Dermis microvascular lymphatic vessel endothelial cell (primary cell): ENCODE measurements at places on chromosomes 7 and 10. TPM values are rescaled to one million over a fixed set of nuclear protein-coding genes. Genes with fewer than 3 reads are reported as not detected.

Gene PRF1
- total RNA-seq = not detected in 2 replicates

Gene SEM1
- total RNA-seq = 31.4 and 53.1 TPM in 2 replicates

Gene GIMAP7
- 64.4 and 108 TPM in 2 replicates for total RNA-seq

Gene STK31
- total RNA-seq = under 0.01 and 0.13 TPM in 2 replicates

Gene GJD4
- total RNA-seq = not detected in 2 replicates

Gene NPS
- total RNA-seq = not detected in 2 replicates

Gene MMD2
- total RNA-seq = not detected in 2 replicates

Gene ARMC10
- 30.6 TPM in 2 replicates for total RNA-seq

Gene STEAP2
- 0.13 and 0.64 TPM in 2 replicates for total RNA-seq

Gene TMEM213
- not detected in 2 replicates for total RNA-seq

Gene TDRD1
- total RNA-seq = not detected in 2 replicates

Gene NPFFR1
- not detected in 2 replicates for total RNA-seq

Gene SLC35G1
- 4.5 and 7.0 TPM in 2 replicates for total RNA-seq

Gene ASIC3
- under 0.01 and 0.13 TPM in 2 replicates for total RNA-seq

Gene PON1
- not detected in 2 replicates for total RNA-seq

Gene CPVL
- total RNA-seq = 0.25 and 0.51 TPM in 2 replicates

Gene GBX1
- total RNA-seq = not detected in 2 replicates

Gene AKR1D1
- total RNA-seq = not detected in 2 replicates

Gene DNAJB6
- 89.1 and 105 TPM in 2 replicates for total RNA-seq

Gene PPIF
- 12.7 and 22.1 TPM in 2 replicates for total RNA-seq

Gene ANKRD7
- 0.13 TPM in 2 replicates for total RNA-seq

Gene FANK1
- total RNA-seq = 1.0 TPM in 2 replicates

Gene MEIG1
- not detected in 2 replicates for total RNA-seq

Gene CALML3
- total RNA-seq = not detected in 2 replicates

Gene AKR1B15
- total RNA-seq = not detected in 2 replicates

Gene SLC18A3
- total RNA-seq = not detected in 2 replicates

Gene CCDC71L
- total RNA-seq = 40.4 and 84.3 TPM in 2 replicates

Gene FOXP2
- total RNA-seq = 2.4 and 7.6 TPM in 2 replicates

Gene OR2A1
- total RNA-seq = under 0.01 TPM in 2 replicates

Gene GPER1
- 1.5 and 2.3 TPM in 2 replicates for total RNA-seq

Gene LIPK
- not detected in 2 replicates for total RNA-seq
